ENCODE measurements at places on chromosomes 4 and X.

GRCh38 chr4:1802151-1802715 is 9.1 kb downstream of the FGFR3 start:
- DNase-seq = no peak

DNA sequence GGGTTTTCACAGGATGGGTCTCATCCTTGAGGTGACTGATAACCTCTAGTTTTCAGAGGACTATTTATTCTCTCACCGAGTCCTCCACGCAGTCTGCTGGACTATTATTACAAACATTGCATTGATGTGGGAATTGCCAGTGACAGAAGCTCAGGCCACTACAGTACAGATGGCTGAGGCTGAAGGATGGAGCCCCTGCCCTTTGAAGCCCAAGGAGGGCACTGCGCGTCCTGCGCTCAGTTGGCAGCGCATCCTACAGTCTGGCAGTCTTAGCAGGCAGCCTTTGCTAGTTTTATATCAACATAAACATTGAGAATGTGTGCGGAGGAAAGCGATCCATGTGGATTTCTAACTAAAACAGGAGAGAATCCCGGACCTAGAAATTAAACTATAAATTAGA is 1.5 kb upstream of the RELL1 start:
- no peak for DNase-seq

- no peak for DNase-seq
Measured at GRCh38 chrX:150517303-150517910, 51.0 kb upstream of the MTM1 start.

- DNase-seq = peak; percentile 57
Measured at GRCh38 chr4:7194251-7195140, 2.2 kb downstream of the SORCS2 start.

DNA sequence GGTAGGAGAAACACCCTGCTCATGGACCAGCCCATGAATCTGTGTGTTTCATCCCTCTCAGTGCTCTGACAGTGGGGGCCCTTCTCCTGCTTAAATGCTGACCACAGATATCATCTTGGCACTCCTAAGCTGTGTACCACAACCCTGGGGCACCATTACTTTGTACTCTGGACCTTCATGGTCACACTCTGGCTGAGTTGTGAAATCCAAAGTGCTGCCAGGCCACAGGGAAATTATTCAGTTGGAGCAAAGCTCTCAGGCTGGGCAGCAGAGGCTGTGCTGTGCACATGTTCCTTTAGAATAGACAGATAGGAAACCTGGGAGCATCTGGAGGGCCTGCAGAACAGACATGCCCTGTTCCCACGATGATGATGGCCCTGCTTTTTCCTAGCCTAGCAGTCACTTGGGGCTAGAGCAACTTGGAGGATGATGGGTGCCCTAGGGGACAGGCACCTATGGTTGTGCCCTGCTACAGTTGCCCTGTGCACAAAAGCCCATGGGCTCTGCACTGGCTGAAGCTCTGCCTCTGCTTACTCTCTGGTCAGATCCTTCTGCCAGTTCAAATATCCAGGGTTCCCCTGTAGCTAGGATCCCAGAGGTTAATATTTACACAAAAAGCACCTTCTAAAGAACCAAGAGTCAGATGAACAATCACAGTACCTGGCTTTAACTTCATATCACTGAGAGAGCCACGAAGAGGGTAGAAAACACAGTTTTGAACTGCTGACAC is 48.5 kb upstream of the CDX4 start:
- no peak for DNase-seq

GRCh38 chr4:7539659-7540058 is 104.9 kb upstream of the PSAPL1 start:
- DNase-seq = peak; percentile 34

- DNase-seq = no peak
Measured at GRCh38 chr4:186749611-186750281, 26.1 kb upstream of the FAT1 start.

- no peak for DNase-seq
Measured at GRCh38 chrX:77977518-77977917, 8.1 kb upstream of the PGAM4 start.

Data from stimulated activated CD4-positive, alpha-beta T cell treated with anti-CD3 and anti-CD28 coated beads, Interleukin-2, amount 100 ng/mL, for 24 hours (primary cell).